ENCODE measurements at places on chromosomes 16 and 17. TPM values are rescaled to one million over a fixed set of nuclear protein-coding genes. Genes with fewer than 3 reads are reported as not detected.

Gene SLC25A39
- 76.5 TPM for total RNA-seq

Gene SYCE1L
- 3.8 TPM for total RNA-seq

Gene WNT9B
- total RNA-seq, result not detected

DNA sequence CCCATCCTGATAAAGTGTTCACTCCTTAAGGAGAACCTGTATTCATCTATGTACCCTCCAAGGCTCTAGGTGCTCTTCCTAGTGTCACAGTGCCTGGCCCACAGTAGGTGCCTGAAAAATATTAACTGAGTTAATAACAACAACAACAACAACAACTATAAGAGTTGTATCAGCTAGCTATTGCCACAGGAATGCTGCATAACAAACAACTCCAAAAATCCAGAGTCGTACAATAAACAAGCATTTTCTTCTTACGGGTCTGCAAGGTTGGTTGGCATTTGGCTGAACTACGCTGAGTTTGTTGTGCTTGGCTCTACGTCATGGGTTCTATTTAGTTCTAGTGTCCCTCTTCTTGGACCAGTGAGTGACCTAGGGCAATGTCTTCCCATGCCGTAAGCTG is 29.2 kb downstream of the TMC5 start:
- peaks cover 30% of the 10 kb centered on the region for H3K27me3 ChIP-seq
- no peak overlapping the region for H3K4me3 ChIP-seq
- H3K4me1 ChIP-seq, result no peaks in the 10 kb centered on the region
- peaks cover 5% of the 10 kb centered on the region for H3K36me3 ChIP-seq

- peaks cover 2% of the 10 kb centered on the region for H3K36me3 ChIP-seq
- H3K27ac ChIP-seq, result peak overlapping the region; percentile 97
- DNase-seq, result no peak
Observed at GRCh38 chr17:75832652-75833400, 11.4 kb downstream of the UNC13D start.

DNA sequence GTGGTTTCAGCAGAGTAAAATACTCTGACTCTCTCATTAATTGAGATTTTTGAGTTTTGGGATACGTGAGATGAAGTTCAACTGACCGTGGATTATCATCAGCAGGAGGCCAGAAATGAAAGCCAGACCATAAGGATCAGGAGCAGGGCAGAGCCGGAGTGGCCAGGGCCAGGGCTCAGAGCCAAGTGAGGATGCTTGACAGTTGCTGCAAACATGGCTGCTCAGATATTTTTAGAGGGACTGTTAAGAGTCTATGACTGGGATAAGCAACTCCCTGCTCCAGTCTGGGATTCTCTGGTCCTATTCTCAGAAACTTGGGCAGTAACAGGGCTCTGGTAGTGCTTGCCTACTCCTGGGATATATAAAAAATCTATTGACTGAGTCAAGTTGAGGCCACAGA is 17.6 kb upstream of the CDH13 start:
- no peaks in the 10 kb centered on the region for H3K4me1 ChIP-seq
- DNase-seq, result no peak
- H3K36me3 ChIP-seq, result no peaks in the 10 kb centered on the region
- no peak overlapping the region for H3K27ac ChIP-seq
